G401 (cell line): ENCODE measurements at places on chromosomes 12 and 14. TPM values are rescaled to one million over a fixed set of nuclear protein-coding genes. Genes with fewer than 3 reads are reported as not detected.

DNA sequence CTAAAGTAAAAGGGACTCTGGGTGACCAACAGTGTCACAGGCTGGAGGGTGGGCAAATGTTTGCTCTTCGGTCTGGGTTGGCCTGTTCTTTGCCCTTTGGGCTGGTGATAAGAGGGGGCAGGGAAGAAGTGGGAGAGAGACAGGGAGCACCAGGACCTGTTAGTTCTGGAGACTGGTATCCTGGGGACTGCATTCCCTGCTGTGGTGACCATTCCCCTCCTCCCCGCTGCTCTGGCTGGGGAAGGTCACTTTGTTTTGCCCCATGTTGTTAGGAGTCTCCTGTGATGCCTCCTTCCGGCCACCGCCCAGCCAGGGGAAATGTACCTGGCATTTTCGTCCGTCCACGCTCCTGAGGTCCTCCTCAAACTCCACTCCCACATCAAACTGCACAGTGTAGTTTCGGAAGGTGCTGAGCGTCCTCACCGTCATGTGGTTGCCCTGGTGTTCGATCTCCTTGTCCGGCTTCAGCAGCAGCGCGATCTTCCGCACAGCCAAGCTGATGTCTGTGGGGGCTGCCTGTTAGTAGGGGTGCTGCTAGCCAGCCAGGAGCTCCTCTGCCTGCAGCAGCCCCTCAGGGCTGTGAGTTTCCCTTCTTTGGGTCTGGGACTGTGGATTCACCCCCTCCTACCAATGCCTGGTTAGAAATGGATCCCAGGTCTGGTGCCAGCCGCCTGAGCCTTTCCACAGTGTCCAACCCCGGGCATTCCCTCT, 618 bp downstream of the RBP5 start:
- DNase-seq = no peak

The ELK3 gene
- 7.3 and 12.4 TPM in 2 replicates for total RNA-seq

The ADSS1 gene
- 18.3 and 19.5 TPM in 2 replicates for total RNA-seq

The BHLHE41 gene
- total RNA-seq = 1.4 and 2.8 TPM in 2 replicates

DNA sequence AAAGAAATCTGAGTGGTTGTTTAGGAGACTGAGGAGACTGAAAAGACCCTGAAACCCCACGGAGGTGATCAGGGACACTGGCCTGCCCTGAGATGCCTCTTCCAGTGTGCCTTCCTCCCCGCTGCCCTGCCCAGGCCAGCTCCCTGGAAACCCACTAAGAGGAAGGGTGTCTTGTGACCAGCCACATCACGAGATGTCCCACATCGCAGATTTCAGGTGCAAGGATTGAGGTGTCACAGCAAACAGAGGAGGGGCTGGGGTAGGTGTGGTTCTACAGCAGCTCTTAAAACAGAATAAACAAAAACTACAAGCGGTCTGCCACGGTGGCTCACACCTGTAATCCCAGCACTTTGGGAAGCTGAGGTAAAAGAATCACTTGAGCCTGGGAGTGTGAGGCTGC, 184.3 kb upstream of the C14orf180 start:
- no peak for DNase-seq

The BMP4 gene
- 461 and 546 TPM in 2 replicates for total RNA-seq

The KLRF1 gene
- total RNA-seq = not detected in 2 replicates

GRCh38 chr12:129815846-129816245, 88.0 kb downstream of the TMEM132D start:
- DNase-seq = no peak

DNA sequence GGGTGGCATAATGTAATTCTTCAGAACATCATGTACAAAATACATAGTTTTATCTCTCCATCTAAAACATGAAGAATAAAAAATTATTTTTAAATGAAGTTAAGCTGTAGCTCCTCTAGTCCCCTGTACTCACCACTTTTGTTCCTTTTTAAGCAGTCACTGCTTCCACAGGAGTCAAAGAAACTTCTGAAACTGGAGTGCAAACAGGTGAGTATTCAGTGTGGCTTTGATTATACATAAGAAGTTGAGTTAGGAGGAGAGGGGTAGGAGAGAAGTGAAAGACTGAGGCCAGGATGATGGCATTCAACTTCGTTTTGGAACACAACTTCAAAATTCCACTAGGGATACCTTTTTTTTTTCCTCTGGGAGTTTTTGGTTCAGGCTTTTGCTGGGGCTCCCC, 131.4 kb upstream of the CNTN1 start:
- DNase-seq = no peak

The RGS6 gene
- not detected in 2 replicates for total RNA-seq

DNA sequence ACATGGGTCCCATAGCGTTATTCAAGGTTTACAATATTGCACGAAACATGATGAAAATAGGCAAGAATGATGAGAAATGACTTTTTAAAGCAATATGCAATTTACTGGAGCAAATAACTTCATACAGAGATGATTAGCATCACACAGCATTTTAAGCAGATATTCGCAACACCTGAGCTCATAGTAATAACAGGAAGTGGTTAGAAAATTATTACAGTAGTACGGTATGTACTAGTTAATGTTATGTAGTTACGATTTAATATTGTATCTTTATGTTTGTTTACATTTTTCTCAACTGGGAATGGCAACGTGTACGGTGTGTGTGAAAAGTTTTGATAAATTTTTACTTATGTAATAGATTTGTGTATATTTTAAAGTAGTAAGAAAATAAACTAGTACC, 102.6 kb downstream of the OSBPL8 start:
- no peak for DNase-seq

The SLC5A8 gene
- total RNA-seq = not detected in 2 replicates

The C12orf42 gene
- not detected in 2 replicates for total RNA-seq

- DNase-seq = peak; percentile 94
Measured at GRCh38 chr14:22829661-22830442, at the start of gene MRPL52. Gene MRPL52, plus strand, starts transcription at chr14:22829887. Its CDS starts 26 bp downstream, at chr14:22829913.

The C3AR1 gene
- total RNA-seq = not detected in 2 replicates

GRCh38 chr12:14664434-14665023, 31.9 kb downstream of the GUCY2C start:
- peak; percentile 41 for DNase-seq

The REP15 gene
- total RNA-seq = 0.54 TPM in 1 of 2 replicates, not detected in the other

DNA sequence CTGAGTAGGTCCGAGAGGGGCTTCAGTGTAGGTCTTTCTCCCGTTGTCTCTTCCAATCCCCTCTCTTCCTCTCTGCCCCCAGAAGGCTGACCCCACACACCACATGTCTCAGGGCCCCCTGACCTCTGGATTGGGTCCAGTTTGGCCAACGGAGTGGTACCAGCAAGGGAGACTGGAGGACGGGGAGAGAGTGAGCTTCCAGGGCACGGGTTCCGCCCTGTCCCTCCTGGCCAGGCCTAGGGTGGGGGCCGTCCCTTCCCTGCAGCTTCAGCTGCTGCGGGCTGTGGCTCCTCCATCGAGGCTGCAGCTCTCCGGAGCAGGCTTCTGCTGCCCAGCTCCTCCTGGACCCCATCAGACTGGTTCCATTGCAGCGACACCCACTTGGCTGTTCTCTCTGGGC, 17.4 kb downstream of the FZD10 start:
- DNase-seq = no peak

- no peak for DNase-seq
Measured at GRCh38 chr12:124901003-124901402, 13.4 kb downstream of the UBC start.

DNA sequence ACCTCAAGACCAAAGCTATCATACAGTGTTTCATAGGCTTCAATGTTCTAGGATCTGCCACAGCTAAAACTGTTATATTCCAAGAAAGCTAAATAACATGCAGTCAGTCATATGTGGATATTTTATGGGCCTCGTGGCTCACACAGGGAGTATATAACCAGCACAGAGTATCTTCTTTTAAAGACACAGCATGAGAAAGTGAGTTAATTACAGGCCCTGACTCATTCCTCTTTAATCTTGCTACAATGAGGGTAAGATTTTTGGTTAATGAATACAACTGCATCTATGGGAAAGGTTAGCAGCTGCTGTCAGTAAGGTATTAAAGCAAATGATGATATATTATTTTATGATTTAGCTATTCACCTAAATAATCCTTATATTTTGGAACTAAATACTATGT, 111.0 kb downstream of the TRAFD1 start:
- DNase-seq = no peak

The CLEC4D gene
- not detected in 2 replicates for total RNA-seq

DNA sequence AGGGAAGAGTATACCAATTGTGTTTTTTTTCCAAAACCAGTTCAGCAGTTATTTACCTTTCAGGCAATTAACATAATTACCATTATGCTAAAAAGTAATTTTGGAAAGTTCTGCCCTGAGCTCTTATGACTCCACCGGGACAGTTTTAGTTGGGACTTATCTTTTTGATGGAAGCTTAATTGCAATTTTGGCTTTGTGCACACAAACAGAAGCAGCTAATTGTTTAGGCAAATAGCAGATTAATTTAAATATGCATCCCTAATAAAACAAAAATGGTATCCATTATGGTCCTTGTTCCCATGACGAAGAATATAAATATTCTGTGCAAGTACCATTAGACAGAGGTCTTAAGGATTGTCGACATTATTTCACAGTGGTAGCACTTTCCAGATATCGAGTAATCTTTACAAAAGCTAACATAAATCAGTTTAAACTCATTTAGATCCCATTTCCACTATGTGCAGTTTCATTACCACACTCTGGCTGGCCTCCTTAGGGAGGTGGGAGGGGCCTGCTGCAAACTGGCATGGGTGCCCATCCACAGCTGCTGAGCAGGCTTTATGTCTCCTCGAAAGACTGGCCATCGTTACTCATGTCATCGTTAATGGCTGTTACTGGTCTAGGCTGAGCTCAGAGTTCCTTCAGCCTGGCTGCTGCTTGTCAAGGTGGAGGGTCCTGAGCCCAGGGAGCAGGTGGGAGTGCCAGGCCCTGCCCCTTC, 68.2 kb downstream of the FBXW8 start:
- no peak for DNase-seq

DNA sequence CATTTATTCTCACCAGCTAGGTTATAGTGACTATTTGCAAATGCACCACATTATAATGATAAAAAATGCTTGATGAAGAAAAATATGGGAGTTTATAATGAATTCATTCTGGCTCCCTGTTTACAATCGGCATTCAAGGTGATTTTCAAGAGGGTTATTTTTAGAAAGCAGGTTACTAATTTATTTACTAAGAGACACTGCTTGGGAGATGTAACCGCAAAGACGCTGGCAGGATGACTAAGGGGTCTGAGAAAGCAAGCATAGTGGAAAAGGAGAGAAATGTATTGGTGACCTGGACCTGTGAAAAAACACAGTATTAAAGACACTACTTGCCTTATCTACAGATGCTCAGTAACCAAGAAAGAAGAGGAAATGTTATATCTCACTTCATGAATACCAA, 13.3 kb upstream of the PITPNM2 start:
- no peak for DNase-seq

- DNase-seq = no peak
Measured at GRCh38 chr14:48826058-48826457, 760.1 kb downstream of the RPS29 start.

- DNase-seq = peak; percentile 94
Measured at GRCh38 chr12:5081016-5081415, 37.3 kb downstream of the KCNA5 start.

The CAPZA3 gene
- not detected in 2 replicates for total RNA-seq

GRCh38 chr12:131698286-131698685, 12.6 kb upstream of the SFSWAP start:
- DNase-seq = no peak

The PLEKHD1 gene
- total RNA-seq = 0.31 TPM in 1 of 2 replicates, not detected in the other

DNA sequence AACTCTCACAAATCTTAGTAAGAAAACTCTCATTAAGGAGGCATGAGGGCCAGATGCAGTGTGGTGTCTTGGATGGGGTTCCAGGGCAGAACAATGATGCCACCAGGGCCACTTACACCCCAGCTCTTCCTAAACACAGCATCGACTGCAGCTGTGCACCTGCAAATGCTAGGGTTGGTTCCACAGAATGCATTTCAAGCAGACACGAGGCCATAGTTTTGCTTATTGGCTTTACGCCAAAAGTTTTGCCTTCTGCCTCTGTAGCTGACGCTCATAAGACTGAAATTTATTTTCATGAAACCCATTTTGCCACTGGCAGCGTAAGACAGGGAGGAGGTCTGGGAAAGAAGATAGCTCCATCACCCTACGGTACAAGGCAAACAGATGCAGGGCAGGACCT, 179.0 kb downstream of the RIMBP2 start:
- no peak for DNase-seq

GRCh38 chr12:65392491-65392890, 114.0 kb downstream of the MSRB3 start:
- DNase-seq = no peak

DNA sequence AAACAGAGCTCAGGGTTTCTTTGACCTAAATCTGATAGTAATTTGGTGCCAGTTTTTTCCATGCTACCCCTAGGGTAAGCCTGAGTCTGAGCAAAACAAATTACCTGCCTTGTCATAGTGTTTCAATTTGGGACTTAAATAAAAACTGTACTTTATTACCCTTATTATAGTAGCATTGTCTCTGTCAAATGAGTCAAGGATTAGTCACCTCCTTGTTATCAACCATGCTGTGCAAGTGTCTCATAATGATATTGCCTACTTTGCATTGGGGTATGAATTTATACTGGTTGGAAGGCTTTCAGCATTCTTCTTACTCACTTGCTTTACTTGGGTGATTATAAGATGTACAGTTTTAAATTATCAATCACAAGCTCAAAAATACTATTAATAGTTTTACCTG, 380.0 kb downstream of the LRFN5 start:
- no peak for DNase-seq

GRCh38 chr12:113392988-113393579, 10.6 kb downstream of the SDS start:
- DNase-seq = no peak

The CD163L1 gene
- total RNA-seq = not detected in 2 replicates

DNA sequence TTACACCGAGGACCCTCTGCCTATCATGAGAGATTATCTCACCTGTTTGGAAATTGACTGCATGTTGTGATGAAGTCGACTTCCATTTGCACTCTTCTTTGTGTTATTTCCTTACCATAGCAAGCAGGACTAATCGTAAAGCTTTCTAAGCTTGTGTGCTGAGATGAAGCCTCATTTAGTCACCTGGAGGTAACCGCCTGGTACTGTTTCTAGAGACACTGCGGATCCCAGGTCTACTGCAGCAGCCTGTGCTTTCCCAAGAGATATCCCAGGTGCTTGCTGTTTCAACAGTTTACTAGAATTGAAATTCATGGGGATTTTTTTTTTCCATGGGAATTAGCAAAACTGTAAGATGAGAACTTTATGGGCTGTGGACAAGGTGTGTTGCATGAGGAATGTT, 131.8 kb downstream of the PTPRR start:
- no peak for DNase-seq

- no peak for DNase-seq
Measured at GRCh38 chr12:9221483-9221882, 13.3 kb upstream of the PZP start.

- no peak for DNase-seq
Measured at GRCh38 chr14:71175491-71175890, 268.2 kb downstream of the PCNX1 start.

The FSCB gene
- total RNA-seq = not detected in 2 replicates

- no peak for DNase-seq
Measured at GRCh38 chr14:90242444-90242843, 13.9 kb upstream of the PSMC1 start.

GRCh38 chr12:10101648-10102220, 2.9 kb upstream of the CLEC1A start:
- no peak for DNase-seq

The KRT73 gene
- total RNA-seq = not detected in 2 replicates

The STAB2 gene
- not detected in 2 replicates for total RNA-seq
